CD8-positive, alpha-beta memory T cell (primary cell): ENCODE measurements at places on chromosomes 12 and 14. TPM values are rescaled to one million over a fixed set of nuclear protein-coding genes. Genes with fewer than 3 reads are reported as not detected.
A peak's percentile ranks its signal among the peaks of the same experiment; 100 is the strongest.

GRCh38 chr12:13250416-13250815 is 53.9 kb downstream of the EMP1 start:
- no peaks in the 10 kb centered on the region for H3K27me3 ChIP-seq
- H3K4me1 ChIP-seq, result no peaks in the 10 kb centered on the region
- H3K4me3 ChIP-seq, result no peak overlapping the region
- no peak for DNase-seq
- H3K36me3 ChIP-seq, result no peaks in the 10 kb centered on the region

DNA sequence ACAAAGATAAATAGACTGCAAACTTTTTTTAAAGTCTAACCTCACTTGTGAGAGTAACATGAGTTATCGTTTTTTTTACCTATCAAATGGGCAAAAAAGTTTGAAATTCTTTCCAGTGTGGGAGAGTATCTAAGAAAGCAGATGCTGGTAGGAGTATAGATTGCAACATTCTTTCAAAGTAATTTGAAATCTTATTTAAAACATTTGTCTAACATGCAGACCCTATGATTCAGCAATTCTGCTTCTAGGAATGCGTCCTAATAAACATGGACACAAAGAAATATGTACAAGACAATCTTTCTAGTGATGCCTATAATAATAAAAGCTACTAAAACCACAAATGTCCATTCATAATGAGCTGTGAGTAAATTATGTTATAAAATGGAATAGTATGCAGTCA is 110.4 kb upstream of the TMCC3 start:
- no peaks in the 10 kb centered on the region for H3K36me3 ChIP-seq
- H3K27me3 ChIP-seq, result no peaks in the 10 kb centered on the region
- H3K27ac ChIP-seq, result no peak overlapping the region
- no peak for DNase-seq

DNA sequence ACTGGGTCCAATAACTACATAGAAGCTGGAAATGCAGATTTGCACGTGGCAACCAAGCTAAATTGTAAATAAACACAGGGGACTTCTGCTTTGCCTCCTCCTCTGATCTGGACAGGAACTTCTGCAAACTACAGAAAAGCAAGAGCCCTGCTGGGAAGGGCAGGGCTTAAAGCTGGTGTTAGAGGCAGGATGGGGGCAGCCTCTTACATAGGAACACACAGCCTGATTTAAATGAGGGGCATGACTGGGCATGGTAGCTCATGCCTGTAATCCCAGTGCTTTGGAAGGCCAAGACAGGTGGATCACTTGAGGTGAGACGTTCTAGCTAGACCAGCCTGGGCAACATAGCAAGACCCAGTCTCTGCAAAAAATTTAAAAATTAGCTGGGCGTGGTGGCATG is 46.7 kb downstream of the ERH start:
- no peaks in the 10 kb centered on the region for H3K36me3 ChIP-seq
- DNase-seq, result no peak
- peaks cover 12% of the 10 kb centered on the region for H3K4me1 ChIP-seq
- no peak overlapping the region for H3K4me3 ChIP-seq
- no peak overlapping the region for H3K27ac ChIP-seq
- no peaks in the 10 kb centered on the region for H3K27me3 ChIP-seq

DNA sequence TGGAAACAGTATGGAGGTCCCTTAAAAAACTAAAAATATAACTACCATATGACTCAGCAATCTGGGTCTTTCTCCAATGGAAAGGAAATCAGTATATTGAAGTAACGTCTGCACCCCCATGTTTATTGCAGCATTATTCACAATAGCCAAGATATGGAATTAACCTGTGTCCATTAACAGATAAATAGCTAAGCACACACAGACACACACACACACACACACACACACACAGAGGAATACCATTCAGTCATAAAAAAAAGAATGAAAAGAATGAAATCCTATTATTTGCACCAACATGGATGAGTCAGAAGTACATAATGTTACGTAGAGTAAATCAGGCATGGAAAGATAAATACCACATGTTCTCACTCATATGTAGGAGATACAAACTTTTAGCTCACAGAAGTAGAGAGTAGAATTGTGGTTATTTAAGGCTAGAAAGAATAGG is 4.7 kb downstream of the KLRK1 start:
- DNase-seq, result no peak
- peak overlapping the region; percentile 2 for H3K27ac ChIP-seq
- H3K4me1 ChIP-seq, result peaks cover 9% of the 10 kb centered on the region
- H3K27me3 ChIP-seq, result no peaks in the 10 kb centered on the region
- H3K4me3 ChIP-seq, result peak overlapping the region; percentile 35
- H3K36me3 ChIP-seq, result peaks cover 15% of the 10 kb centered on the region

DNA sequence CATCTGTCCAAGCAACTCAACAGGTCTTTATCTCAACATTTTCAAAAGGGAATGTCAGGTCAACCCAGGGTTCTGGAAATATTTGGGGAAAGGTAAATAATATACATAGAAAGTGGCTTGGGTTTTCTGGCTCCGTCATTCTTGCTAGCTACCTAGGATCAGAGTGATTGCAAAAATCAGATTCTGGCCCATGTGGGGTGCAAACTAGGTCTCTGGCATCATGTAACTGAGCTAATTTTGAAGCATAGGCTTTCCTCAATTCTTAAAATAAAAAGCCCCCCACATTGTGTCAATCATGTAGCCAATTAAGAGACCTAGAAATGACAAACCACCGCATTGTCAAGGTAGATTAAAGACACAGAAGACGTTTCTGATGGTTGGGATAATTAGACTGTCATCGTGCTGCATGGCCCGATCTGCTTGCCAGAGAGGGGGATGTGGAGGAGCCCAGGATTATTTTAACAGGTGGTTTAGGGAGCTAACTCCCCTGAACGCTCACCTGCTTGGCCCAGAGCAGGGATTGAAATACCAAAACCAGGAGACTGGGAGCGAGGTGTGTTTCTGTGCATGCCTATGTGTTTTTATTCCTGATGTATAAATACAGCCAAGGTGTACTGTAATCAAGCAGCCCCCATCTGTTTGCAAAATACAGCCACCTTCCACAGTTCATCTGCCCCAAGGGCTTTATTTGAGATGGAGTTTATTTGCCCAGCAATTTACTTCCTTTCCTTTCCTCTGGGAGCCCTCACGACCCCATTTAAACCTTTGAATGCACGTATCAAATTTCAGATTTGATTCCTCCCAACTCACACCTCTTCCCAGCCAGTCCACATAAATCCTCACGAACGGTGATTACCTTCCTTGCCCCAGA is 189.5 kb downstream of the TTC8 start:
- no peak for DNase-seq
- H3K4me3 ChIP-seq, result no peak overlapping the region
- no peaks in the 10 kb centered on the region for H3K27me3 ChIP-seq
- H3K4me1 ChIP-seq, result no peaks in the 10 kb centered on the region
- H3K36me3 ChIP-seq, result no peaks in the 10 kb centered on the region
- H3K27ac ChIP-seq, result no peak overlapping the region

DNA sequence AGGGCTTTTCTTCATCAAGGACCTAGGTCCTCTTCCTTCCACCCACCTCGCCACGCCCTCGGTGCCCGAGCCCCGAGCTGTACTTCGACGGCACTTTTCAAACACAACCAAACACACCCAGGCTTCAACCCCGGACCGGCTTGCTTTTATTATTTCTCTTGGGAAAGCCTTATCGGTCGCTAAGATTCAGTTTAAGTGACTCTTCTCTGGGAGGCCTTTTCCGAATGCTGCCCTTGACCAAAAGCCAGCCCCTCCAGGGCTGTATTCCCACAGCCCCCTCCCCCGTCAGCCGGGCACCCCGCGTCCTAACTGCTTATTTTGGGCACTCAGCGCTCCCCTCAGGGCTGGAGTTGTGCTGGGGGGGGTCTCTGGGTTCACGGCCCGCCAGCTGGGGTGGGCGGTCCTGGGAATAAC is 644 bp upstream of the PPP4R4 start:
- no peak for DNase-seq
- H3K4me1 ChIP-seq, result peaks cover 10% of the 10 kb centered on the region
- no peak overlapping the region for H3K27ac ChIP-seq

The CFAP54 gene
- total RNA-seq, result 0.66 TPM

The TAS2R9 gene
- total RNA-seq, result not detected

DNA sequence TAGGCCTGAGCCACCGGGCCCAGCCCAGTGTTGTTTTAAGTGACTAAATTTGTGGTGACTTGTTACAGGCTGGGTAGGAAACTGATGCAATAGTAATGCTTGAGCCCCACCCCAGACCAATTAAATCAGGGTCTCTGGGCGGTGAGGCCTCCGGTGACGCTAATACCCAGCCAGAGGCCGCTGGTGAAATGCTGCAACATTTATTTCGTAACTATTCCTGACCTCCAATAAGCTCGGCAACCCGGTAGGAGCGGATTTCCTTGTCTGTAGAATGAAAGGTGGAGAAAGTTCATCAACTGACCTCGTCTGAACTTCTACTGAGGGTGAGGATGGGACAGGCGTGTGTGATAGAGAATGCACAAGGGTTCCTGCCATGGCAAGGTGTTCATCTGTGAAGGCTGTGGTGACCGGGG is 42.3 kb downstream of the FZD10 start:
- no peak overlapping the region for H3K27ac ChIP-seq
- DNase-seq, result no peak
- no peak overlapping the region for H3K4me3 ChIP-seq
- no peaks in the 10 kb centered on the region for H3K36me3 ChIP-seq
- H3K27me3 ChIP-seq, result no peaks in the 10 kb centered on the region
- H3K4me1 ChIP-seq, result no peaks in the 10 kb centered on the region

The DAO gene
- total RNA-seq, result not detected

- no peak for DNase-seq
- no peaks in the 10 kb centered on the region for H3K4me1 ChIP-seq
- H3K36me3 ChIP-seq, result no peaks in the 10 kb centered on the region
- H3K27me3 ChIP-seq, result no peaks in the 10 kb centered on the region
- H3K4me3 ChIP-seq, result no peak overlapping the region
Observed at GRCh38 chr14:34211732-34212131, 250.3 kb downstream of the SPTSSA start.

The GYS2 gene
- total RNA-seq, result not detected

DNA sequence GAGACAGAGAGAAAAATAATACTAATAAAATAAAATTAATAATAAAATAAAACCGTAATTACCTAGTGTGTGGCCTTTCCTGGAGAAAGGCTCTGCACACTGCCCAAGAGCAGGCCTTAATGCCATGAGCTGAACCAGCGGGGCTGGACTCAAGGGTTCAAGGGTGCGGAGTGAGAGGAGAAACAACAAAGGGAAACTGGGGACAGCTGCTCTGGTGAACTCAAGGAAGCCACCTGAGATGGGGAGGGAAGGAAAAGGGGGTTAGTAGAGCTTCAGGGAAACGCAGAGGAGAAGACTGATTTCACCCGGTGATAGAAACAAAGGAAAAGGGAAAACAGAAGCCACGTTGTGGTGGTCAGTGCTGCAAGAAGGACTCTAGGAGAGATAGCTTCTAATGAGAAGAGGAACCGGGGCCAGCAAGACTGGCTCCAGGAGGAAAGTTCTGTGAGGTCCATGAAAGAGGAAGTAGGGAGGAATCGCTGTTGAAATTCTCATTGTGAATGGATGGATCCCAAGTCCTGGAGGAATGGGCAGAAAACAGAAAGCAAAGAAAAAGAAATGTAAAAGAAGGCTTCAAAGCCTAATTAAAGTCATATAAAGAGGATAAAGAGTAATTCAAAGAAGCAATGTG is 48.3 kb upstream of the BCL2L14 start:
- peaks cover 14% of the 10 kb centered on the region for H3K4me1 ChIP-seq
- no peaks in the 10 kb centered on the region for H3K27me3 ChIP-seq
- DNase-seq, result no peak
- H3K4me3 ChIP-seq, result no peak overlapping the region
- H3K27ac ChIP-seq, result no peak overlapping the region

DNA sequence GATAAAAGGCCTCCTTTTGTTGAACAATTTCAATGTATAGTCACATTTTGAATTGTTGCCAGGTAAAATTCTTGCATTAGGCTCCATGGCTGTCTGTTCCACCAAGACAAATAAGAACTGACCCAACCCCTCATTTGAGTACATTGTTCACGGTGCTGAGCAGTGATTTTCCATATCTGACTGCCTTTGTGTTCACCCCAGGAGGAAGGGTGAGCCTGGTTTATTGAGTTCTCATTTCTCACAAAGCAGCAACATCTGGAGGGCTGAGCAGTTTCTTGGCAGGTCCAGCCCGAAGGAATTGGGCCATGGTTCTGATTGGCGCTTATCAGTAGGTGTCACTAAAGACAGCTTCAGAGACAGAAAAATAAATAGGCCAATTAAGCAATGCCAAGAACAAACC is 149.1 kb downstream of the BMP4 start:
- no peak overlapping the region for H3K4me3 ChIP-seq
- DNase-seq, result no peak
- no peaks in the 10 kb centered on the region for H3K36me3 ChIP-seq
- H3K27ac ChIP-seq, result no peak overlapping the region
- no peaks in the 10 kb centered on the region for H3K27me3 ChIP-seq

The LALBA gene
- total RNA-seq, result not detected

DNA sequence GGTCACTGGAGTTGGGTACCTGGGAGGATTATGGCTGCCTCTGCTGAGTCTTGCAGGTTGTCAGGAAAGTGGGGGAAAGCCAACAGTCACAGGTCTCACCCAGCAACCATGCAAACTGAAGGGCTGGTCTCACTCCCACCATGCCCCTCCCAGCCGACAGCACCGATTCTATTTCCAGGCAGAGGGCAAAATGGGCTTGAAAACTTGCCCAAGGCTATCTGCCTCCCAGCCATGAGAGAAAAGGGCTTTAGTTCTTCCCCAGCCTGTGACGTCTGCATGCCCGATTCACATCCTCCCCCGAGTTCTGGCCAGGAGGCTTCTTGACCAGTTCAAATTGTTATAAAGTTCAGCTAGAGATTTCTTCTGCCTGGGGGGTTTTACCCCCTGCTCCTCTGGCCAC is 9.9 kb upstream of the TAS2R30 start:
- H3K4me3 ChIP-seq, result no peak overlapping the region
- H3K27ac ChIP-seq, result no peak overlapping the region
- H3K4me1 ChIP-seq, result no peaks in the 10 kb centered on the region
- no peaks in the 10 kb centered on the region for H3K36me3 ChIP-seq
- no peaks in the 10 kb centered on the region for H3K27me3 ChIP-seq

DNA sequence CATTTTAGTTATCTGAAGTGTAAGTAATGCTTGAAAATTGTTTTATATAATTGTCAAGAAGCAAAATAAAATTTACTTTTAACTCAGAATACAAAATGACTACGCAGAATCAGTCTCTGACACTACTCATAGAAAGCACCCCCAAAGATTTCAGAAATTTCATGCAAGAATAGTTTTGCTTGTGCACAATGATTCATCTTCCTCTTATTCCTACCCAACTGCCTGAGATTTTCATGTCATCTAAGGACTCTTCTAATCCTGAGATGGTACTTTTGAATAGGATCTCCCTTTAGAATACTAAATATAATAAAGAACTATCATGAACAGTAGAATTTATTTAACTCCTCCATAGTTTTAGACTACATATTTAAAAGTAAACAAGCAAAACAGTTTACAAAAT is 485.3 kb upstream of the MGAT4C start:
- no peak overlapping the region for H3K27ac ChIP-seq
- no peak overlapping the region for H3K4me3 ChIP-seq
- H3K27me3 ChIP-seq, result no peaks in the 10 kb centered on the region
- no peaks in the 10 kb centered on the region for H3K4me1 ChIP-seq
- no peak for DNase-seq
- H3K36me3 ChIP-seq, result no peaks in the 10 kb centered on the region

The HEATR5A gene
- total RNA-seq, result 13.8 TPM

GRCh38 chr14:99267837-99268781 is 3.9 kb downstream of the BCL11B start:
- DNase-seq, result peak; percentile 21
- peak overlapping the region; percentile 76 for H3K27ac ChIP-seq
- peaks cover 5% of the 10 kb centered on the region for H3K36me3 ChIP-seq
- no peaks in the 10 kb centered on the region for H3K27me3 ChIP-seq

The TCL1A gene
- not detected for total RNA-seq

The TCL1B gene
- not detected for total RNA-seq

GRCh38 chr14:96166461-96167223 is 38.0 kb upstream of the BDKRB2 start:
- H3K4me1 ChIP-seq, result no peaks in the 10 kb centered on the region
- H3K27me3 ChIP-seq, result peaks cover 3% of the 10 kb centered on the region
- H3K4me3 ChIP-seq, result no peak overlapping the region
